ENCODE measurements at places on chromosomes 11 and 22.

DNA sequence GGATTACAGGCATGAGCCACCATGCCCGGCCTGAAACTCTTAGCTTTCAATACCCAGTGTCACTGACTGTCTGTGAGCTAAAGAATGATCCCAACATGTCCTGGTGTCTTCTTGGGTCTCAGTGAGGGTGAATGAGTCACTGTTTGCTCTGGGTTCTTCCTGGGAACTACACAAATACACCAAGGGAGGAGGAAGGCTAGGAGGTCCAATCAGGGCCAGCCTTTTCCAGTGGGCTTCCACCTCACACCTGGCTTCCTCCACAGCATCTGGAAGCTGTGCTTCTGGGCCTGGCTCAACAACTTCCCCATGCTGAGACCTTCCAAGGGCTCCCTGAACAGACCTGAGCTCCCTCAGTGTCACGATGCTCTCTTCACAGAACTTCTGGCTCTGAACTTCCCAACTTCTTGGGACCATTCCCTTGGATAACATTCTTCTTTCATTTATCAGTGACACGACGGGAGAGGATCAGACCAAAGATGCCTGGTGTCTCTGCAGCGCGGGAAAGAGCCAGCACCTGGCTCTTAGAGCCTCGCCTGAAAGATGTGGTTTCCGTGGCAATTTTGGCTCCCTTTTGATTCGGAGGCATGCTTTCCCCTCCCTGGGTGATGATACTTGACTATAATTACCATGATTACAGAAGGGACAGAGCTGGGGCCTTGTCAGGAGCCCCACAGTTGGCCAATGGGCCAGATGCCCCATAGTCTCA, 22.3 kb upstream of the CHRM4 start:
- no peak for DNase-seq

- no peak for DNase-seq
Measured at GRCh38 chr11:91926965-91927364, 297.7 kb upstream of the FAT3 start.

- no peak for DNase-seq
Measured at GRCh38 chr11:9691865-9692264, 28.0 kb downstream of the SWAP70 start.

DNA sequence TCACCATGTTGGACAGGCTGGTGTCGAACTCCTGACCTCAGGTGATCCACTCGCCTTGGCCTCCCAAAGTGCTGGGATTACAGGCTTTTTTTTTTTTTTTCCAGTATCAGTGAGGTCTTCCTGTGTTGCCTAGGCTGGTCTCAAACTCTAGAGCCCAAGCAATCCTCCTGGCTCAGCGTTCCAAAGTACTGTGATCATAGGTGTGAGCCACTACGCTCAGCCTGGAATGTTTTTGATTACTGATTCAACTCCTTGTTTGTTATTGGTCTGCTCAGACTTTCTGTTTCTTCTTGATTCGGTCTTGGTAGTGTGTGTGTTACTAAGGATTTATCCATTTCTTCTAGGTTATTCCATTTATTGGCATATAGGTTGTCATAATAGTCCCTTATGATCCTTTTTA, 31.3 kb downstream of the NAGA start:
- DNase-seq, result no peak

DNA sequence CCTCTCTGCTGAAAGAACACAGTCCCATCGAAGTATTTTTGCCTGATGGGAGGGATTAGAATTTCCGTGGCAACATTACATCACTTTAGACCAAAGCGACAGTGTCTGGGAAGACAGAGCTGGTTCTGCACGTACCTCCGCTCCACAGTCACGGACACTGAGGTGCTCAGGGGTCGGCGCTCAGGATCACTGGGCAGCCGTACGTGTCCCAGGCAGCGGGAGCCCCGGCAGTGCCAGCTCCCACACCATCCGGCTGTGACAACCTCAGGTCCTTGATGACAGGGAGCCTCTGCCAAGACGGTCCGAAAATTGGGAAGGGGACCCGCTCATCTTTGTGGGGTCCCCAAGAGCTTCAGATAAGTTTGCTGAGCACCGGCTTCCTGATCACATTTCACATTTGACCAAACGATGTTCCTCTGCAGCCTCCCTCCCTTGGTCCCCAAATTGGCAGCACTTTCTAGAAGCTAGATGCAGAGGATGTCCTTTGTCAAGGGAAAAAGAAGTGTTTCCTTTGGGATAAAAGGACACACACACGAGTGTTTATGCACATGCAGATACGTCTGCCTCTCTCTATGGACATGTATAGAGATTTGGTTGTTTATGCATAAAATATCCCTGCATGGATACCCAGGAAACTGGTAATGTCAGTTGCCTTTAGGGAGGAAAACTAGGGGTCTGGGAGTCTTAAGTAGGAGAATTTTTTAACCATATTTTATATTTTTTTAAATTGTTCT, 61.6 kb upstream of the LINC01488 start:
- no peak for DNase-seq

DNA sequence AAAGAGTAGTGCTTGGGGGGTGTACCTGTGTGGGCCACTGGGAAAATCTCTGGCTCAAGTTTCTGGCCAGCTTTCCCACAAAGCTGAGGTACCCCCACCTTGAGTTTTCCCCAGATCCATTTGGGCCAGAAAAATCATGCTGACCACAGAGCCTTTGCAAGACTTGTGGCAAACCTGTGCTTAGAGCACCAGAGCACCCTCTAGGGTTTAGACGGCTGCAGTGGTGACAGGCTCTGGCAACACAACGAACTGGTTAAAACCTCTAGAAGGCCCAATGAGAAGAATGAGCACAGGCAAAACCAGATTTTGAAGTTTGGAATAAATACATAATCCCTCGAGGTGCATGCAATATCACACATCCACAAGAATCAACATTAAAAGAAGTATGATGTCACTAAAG, 290.7 kb upstream of the FOLH1 start:
- DNase-seq, result no peak

GRCh38 chr11:58592760-58593472, 14.1 kb downstream of the ZFP91 start:
- peak; percentile 68 for DNase-seq

GRCh38 chr22:27651486-27651885, 150.1 kb downstream of the MN1 start:
- DNase-seq, result no peak

GRCh38 chr22:47622541-47622940, 860.1 kb downstream of the TBC1D22A start:
- no peak for DNase-seq

DNA sequence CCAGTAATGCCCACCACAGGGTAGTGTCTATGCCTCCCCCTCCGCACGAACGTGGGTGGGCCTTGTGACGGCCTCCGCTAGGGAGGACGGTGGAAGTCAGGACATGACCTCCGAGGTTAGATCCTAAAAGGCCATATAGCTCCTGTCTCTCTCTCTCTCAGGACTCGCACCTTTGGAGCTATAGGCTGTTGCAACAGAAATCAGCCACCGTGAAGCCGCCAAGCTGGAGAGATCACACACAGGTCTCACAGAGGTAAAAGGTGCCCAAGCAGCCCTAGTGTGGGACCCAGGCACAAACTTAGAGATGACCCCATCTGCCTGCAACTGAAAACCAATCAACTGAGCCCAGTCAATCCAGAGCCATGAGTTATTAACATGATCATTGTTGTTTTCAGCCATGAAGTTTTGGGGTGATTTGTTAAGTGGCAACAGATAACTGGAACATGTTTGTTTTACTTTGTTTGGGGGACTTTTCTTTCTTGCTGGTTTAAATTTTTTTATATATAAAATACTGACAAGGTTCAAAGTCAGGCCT, 7.4 kb upstream of the NAP1L4 start:
- DNase-seq, result no peak

DNA sequence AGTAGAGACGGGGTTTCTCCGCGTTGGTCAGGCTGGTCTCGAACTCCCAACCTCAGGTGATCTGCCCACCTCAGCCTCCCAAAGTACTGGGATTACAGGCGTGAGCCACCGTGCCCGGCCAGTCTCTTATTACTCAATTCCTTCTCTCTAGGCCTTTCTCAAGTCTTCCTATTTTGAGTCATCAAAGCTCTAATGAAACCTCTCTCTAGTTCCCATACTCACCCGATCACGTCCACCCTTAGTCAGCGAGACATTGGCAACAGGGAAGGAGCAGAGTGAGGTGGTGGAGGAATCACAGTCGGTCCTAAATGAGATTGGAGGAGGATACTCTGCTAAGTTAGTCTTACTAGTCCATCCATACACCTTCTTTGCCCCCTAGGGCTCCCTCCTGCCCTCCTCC, 5.0 kb downstream of the BSCL2 start:
- no peak for DNase-seq

DNA sequence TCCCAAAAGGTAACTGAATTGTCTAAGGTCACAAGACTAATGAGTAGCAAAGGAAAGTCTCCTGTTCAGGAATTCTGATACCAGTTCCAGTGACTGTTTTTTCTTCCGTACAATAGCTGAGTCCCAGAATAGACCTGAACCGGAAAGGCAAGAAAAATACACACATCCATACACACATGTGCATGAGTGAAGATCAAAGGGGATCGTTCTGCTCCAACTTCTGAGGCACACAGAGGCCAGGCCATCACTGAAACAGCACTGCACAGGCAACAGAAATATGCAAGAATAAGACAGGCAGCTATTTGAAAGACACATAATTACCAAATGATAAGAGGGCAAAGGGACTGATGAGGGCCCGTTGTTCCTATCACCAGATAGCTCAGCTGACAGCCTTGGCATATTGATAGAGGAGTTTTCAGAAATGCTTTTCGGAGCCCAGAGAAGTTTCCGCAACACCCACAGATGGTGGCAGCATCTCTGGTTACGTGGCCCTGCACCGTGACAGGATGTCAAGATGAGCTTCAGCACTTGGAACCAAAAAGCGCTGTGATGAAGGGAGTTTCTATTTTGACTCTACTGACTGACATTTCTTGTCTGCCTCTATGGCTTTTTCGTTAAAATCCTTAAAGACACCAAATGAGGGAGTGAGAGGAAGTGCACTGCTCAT, 280.6 kb downstream of the LARGE1 start:
- DNase-seq, result no peak

- no peak for DNase-seq
Measured at GRCh38 chr11:117771197-117771596, 25.8 kb downstream of the DSCAML1 start.

DNA sequence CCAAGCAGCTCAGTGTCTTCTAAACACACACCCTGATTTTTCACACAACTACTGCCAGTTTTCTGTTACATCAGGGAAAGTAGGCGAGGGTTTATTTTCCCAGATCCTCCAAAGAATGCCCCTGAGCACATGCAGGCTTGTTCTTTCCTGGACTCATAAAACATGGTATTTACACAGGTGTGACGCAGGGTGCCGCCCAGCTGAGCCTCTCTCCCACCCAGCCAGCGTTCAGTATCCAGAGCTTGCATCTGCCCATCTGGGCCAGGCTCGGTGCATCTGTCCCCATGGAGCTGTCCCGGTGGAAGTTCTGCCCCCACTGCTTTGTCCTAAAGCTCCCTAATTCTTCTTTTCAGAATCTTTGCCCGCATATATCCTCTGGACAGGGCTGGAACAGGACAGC, 44.8 kb upstream of the ISX start:
- DNase-seq, result no peak

DNA sequence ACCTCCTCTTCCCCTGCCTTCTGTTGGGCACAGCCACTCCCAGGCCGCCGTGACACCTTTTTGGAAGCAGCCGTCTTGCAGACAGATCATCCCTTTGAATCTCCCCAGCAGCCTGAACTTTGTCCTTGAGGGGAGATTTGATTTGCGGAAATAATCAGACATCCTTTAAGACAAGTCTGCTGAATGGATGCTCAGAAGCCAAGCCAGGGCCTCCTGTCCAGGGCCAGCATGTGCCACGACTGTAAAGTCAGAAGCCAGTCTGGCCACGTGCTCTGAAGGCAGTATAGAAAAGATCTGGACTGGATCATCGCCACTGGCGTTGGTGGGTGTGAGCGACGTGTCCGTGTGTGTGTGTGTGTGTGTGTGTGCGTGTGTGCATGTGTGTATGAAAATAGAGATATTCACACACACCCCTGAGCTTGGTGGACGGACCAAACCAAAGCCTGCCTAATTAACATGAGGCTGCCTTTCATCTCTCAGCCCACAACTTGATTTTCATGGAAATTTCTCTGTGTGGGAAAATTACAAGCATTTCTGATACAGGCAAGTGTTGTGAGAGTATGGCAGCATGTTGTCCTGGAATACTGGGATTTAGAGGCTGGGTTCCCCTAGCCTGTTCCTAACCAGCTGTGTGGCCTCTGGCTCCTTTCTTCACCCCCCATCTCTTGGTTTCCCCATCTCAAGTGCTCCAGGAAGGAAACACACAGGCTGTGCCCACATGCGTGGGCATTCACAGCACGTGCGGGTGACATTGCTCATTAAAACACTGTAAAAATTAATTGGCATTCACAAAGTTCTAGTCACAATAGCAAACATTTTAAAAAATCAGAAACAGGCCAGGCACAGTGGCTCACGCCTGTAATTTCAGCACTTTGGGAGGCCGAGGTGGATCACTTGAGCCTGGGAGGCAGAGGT, 61.8 kb upstream of the WNT7B start:
- no peak for DNase-seq

- no peak for DNase-seq
Measured at GRCh38 chr11:7924536-7924935, 6.5 kb downstream of the OR10A6 start.

GRCh38 chr11:46229230-46229629, 48.2 kb upstream of the CREB3L1 start:
- no peak for DNase-seq

- DNase-seq, result no peak
Measured at GRCh38 chr11:96234866-96235441, 108.0 kb downstream of the MAML2 start.

DNA sequence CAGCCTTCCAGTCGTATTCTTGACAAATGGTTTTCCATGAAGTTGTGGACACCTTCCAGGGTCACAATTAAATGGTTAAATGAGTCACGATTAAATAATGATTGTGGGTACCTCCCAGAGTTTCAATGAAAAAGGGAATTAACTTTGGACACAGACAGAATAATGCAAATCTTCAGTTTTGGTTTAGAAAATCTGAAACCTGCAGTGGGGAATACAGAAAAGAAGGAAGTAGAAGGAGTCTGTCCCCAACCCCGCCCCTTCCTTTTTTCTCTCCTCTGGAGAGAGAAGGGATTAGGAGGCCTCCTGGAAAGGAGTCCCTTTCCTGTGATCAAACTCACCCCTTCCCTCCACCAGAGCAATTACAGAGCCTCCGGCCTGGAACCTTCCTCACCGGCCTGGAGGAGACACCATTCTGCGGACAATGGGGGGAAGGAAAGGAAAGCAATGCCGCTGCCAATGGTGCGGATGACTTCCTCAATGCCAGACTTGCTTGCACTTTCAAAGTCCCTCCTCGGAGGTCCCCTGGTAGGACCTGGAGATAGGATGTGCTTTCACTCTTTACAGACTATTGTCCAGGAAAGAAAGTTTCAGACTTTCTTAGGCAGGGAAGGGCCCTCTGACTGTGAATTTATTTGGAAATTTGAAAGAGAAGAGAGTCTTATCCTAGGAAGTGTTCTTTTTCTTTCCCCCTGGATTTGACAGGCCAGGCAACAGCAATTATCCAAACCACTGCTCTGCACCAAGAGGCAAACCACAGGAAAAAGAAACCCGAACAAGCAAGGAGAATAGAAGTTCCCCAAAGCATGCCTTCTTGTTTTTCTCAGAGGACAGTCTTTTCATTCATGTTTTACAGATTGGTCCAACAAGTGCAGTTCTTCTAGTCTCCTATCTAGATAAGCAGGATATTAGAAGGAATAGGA, 86.8 kb downstream of the PTPRJ start:
- no peak for DNase-seq
